ENCODE measurements at places on chromosomes 13 and 19.

DNA sequence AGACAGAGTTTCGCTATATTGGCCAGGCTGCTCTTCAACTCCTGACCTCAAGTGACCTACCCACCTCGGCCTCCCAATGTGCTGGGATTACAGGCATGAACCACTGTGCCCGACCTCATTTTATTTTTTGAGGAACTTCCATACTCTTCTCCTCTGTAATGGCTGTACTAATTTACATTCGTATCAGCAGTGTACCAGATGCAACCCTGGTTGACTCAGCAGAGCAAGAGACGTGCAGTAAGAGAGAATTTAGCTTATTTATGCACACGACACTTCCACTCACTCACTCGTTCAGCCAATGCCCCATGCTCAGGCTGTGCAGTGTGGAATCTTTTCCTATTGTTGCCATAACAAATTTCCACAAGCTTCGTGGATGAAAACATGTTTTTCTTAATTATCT, 6.9 kb downstream of the KIR3DL3 start:
- DNase-seq: no peak

DNA sequence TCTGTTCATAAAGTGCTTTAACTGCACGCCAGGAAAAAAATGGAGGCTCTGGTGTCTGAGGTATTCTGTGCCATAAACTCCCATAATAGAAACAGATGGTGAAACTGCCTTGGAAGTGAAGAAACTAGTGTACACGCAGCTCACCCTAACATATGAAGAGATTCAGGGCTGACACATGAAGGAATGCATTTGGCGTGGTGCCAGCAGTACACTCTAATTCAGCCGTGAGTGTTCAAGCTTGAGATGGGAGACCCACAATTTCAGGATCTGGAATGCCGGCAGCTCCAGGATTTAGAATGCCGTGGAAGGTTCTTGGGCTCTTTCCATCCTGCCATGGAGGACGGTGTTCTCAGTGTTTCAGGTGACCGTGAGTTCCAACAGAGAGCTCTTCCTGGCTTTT, 478.4 kb downstream of the TSHZ3 start:
- DNase-seq: no peak

DNA sequence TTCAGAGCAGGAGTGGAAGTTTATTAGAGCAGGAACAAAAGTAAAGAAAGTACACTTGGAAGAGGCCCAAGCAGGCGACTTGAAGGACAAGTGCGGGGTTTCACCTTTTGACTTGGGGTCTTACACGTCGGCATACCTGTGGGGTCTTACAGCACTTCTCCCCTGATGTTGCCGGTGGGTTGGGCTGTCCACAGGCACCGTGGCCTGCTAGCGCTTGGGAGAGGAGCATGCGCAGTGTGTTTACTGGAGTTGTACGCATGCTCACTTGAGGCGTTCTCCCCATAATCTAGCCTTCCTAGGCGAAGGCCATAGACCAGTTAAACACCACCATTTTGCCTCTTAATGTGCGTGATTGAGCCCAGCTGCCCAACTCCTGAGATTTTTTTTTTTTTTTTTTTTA, 25.0 kb upstream of the PLEKHF1 start:
- no peak for DNase-seq

- DNase-seq: no peak
These were observed 31.2 kb upstream of the CACNA1A start for GRCh38 chr19:13537454-13537853.

- DNase-seq: no peak
These were observed 20.7 kb downstream of the CEBPG start for GRCh38 chr19:33394006-33394722.

DNA sequence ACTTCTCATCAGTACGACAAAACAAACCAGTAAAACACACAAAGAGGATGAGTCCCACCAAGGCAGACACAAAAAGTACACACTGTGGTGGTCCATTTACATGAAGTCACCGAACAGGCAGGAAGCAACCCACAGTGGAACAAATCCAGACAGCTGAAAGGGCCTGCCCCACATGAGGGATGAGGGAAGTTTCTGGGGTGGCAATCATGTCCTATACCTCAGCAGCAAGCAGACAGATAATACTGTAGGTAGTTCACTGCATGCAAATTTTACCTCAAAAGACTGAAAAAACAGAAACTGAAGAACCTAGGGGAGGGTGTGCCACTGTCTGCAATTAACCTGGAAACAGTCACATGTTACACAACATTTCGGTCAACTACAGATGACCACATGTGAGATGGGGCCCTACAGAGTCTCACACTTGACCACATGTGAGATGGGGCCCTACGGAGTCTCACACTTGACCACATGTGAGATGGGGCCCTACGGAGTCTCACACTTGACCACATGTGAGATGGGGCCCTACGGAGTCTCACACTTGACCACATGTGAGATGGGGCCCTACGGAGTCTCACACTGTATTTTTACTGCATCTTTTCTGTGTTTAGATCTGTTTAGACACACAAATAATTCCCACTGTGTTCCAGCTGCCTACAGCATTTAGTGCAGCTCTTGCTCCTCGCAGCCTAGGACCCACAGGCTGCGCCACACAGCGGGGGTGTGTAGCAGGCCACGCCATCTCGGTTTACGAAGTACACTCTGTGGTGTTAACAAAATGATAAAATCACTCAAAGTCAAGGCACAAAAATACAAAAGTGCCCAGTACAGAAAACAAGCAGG, 22.2 kb downstream of the PCID2 start:
- no peak for DNase-seq

DNA sequence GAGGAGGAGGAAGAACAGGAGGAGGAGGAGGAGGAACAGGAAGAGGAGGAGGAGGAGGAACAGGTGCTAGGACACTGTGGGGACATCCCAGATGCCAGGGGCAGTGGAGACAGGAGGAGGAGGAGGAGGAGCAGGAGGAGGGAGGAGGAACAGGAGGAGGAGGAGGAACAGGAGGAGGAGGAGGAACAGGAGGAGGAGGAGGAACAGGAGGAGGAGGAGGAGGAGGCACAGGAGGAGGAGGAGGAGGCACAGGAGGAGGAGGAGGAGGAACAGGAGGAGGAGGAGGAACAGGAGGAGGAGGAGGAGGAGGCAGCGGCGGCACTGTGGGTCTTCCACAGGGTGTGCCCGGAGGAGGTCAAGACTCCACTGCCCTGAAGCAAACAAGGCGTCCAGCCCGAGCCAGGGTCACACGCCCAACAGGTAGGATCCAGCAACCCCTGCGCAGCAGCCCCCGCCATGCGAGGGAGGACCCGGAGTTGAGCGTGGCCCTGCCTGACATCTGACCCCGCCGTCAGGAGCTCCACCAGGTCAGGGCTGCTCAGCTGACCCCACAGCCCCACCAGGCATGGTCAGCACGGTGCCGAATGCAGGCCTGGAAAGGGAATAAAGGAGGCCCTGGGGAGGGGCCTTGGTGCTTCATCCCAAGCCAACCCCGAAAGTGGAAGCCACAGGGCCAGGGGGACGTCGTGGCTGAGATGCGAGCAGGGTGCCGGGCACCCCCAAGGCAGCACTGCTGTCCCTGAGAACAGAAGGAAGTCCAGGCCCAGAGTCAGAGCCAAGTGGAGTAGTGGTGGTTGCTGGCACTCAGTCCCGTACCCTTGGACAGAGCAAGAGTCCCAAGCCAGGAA, 9.2 kb downstream of the SBNO2 start:
- DNase-seq: no peak

DNA sequence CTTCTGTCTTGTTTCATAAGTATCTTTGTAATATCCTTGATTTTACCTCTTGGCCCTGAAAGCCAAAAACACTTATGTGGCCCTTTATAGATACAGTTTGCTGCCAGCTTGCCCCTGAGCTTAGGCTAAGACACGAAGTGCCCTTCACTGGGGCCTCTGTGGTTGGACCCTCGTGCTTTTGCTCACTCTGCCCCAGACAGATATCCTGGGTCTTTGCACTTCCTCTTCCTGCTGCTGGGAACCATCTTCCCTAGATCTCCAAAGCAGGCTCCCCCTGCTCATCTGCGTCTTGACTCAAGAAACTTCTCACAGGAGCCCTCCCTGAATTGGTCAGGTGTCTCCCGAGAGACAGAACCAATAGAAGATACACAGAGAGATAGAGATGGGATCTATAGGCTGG, 2.0 kb upstream of the TNFSF14 start:
- no peak for DNase-seq

DNA sequence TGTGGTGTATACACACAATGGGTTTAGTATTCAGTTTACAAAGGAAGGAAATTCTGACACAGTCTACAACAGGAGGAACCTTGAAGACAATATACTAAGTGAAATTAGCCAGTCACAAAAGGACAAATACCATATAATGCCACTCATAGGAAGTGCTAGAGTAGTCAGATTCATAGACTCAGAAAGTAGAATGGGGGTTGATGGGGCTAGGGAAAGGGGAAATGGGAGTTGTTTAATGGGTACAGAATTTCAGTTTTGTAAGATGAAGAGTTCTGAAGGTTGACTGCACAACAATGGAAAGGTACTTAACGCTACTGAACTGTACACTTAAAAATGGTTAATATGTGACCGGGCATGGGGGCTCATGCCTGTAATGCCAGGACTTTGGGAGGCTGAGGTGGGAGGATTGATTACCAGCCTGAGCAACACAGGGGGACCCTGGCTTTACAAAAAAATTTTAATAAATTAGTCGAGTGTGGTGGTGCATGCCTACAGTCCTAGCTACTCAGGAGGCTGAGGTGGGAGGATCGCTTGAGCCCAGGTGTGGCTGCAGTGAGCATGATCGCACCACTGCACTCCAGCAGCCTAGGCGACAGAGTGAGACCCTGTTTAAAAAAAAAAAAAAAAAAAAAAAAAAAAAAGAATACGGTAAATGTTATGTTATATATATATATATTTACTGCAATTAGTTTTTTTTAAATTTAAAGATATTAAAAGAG, 45.0 kb downstream of the SLC15A1 start:
- no peak for DNase-seq

- no peak for DNase-seq
These were observed 326.9 kb downstream of the DACH1 start for GRCh38 chr13:71540098-71540497.

- DNase-seq: no peak
These were observed 2.7 kb upstream of the GATAD2A start for GRCh38 chr19:19402656-19403372.

DNA sequence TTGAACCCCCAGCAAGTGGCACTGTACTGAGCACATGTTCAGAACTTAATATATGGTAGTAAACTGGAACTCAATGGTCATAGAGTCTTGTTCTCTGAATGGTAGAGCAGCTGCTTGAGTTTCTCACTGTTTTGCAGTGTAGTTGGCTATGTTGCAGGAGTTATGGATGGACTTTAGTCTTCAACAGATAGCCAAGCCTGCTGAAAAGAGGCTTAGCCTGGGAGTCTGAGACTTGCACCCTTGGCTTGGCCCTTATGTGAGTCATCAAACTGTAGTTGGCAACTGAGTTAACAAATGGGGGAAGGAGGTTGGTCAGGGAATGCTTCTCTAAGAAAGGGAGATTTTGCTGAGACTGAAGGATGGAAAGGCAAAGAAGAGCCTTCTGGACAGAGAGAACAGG, 62.5 kb downstream of the C13orf42 start:
- no peak for DNase-seq

DNA sequence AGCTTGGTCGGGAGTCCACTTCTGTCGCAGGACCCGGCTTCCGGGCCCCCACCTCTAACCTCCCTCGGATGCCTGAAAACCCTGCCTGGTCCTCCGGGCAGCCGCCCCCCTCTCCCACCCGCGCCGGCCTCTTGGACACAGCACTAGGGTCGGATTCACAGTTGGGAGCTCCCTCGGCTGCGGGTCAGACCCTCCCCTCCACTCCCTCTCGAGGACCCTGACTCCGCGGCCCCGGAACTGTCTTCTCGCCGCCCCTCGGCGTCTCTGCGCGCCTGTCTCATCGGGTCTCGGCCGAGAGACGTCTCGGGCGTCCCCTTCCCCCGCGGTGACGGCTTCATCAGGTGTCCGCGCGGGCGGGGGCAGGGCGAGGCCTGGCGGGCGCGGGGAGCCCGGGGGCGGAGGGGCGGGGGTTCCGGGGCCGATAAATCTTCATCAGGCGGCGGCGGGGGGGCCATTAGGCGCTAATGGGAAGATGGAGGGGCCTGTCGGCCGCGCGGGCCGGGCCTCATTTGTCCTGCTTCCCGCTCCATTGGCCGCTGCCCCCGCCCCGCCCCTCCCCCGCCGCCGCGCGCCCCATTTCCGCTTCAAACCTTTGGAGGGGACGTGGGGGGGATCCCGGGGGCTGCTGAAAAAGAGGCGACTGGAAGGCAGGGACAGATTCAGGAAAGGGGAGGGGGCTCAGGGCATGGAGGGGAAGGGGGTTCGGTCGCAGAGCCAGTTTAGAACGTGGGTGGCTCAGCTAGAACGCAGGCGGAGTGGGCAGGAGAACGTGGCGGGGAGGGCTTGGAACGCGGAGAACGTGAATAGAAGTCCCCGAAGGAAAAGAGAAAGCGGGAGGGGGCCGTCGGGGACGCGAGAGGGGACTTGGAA, 11.8 kb upstream of the ERFL start:
- no peak for DNase-seq

DNA sequence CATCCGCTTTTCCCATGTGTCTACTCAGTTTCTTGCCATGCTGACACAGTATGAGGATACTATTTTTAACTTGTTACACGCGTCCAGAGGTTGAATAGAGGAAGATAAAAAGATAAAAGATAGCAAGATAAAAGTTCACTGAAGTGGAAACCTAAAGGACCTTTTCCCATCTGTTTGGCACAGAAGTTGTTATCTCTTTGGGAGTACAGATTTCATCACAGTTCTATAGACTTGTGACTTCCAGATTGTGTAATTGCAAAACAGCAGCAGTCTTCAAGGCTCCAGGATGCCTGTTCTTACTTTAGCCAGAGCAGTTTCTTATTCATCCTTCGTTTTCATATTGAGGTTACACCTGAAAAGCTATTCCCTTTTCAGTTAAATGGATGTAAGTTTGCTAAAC, 369.2 kb downstream of the GPC5 start:
- DNase-seq: no peak
